ENCODE measurements at places on chromosomes 2 and 18. TPM values are rescaled to one million over a fixed set of nuclear protein-coding genes. Genes with fewer than 3 reads are reported as not detected.

GRCh38 chr2:44740678-44741077, 200.8 kb upstream of the SIX3 start:
- DNase-seq: no peak

Gene RNF152
- 0.50 TPM for total RNA-seq

- DNase-seq: no peak
Measured at GRCh38 chr18:45386041-45386655, 229.1 kb upstream of the SLC14A2 start.

Gene SNED1
- 2.5 TPM for total RNA-seq

Gene FIGN
- not detected for total RNA-seq

DNA sequence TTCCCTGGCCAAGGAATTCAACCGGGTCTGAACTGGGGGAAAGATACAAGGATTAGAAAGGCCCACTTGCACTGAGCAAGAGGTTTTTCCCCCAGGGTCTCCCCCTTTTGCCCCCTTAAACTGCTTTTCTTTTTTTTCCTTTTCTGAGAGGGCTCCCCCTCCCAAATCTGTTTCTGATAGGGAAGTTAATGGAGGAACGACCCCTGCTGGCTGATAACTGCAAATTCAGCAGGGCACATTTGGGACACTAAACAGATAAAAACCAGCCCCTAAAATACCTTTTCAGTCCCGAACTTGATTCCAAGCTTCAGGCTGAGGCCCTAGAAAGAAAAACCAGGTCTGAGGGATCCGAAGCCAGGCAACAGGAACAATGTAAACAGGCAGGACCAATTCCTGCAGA, 1012.4 kb upstream of the CRIM1 start:
- no peak for DNase-seq

DNA sequence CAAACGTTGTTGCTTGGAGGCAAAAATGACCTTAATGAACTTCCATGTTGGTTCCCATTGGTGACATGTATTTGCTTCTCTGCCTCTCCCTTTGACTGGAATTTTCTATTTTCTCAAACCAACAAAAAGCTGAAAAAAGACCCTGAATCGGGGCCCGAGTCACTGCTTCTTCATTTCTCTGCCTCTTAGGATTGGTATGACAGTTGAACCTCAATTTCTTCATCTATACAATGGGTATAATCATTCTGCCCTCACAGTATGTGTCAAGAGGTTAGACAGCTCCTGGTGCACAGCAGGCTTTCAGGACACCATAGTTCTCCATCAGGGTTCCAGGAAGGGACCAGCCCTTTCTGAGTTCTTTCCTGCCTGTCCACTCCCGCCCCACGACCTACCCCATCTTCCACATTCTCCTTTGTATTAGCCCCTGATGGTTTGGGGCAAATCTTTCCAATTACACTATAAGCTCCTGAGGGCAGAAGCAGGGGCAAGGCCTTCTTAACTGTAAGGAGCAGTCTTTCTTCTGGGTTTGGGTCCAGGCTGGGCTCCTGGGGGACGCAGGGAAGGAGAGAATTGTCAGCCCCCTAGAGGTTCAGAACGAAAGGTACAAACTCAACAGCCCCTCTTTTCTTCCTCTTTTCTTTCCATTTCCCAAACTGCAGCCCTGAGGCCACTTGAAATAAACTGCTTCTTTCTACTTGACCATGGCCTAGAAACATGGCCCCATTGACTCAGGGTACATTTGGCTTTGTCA, 6.3 kb upstream of the PKDCC start:
- DNase-seq: no peak

DNA sequence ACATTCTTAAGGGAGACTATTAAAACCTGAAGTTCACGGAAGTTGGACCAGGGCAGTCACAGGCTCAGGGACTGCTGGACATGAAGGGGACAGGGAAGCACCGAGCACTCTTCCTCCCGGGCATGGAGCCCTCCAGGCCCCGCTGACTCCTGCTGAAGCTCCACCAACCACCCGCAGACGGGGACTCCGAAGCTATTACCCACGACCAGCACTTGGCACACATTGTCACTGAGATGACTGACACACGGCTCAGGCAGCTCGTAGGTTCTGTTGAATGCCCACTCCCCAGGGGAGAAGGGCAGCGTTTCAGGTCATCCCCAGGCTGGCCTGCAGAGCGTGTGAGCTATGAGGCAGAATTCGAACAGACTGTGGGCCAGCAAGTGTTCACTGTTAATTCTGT, 234.8 kb downstream of the NDUFA10 start:
- DNase-seq: no peak

- no peak for DNase-seq
Measured at GRCh38 chr2:21787941-21788340, 664.2 kb downstream of the TDRD15 start.

GRCh38 chr2:43759195-43759594, 14.6 kb upstream of the DYNC2LI1 start:
- no peak for DNase-seq

DNA sequence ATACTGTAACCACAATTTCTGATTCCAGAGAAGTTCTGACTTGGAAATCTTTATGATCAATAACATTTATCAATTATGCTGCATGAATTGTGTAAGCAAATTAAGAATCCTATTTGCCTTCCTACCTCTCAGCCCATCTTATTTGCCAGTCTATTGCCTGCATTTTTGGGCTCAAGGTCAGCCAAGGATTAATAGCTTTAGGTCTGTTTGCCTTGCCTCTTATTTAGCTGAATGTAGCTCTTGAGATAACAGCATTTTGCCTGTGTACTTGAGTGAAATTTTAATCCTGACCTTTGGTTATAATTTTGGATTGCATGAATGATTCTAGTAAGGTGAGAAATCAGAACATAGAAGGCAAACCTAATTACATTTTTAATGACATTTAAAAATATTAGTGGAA, 51.2 kb downstream of the MYO3B start:
- no peak for DNase-seq

DNA sequence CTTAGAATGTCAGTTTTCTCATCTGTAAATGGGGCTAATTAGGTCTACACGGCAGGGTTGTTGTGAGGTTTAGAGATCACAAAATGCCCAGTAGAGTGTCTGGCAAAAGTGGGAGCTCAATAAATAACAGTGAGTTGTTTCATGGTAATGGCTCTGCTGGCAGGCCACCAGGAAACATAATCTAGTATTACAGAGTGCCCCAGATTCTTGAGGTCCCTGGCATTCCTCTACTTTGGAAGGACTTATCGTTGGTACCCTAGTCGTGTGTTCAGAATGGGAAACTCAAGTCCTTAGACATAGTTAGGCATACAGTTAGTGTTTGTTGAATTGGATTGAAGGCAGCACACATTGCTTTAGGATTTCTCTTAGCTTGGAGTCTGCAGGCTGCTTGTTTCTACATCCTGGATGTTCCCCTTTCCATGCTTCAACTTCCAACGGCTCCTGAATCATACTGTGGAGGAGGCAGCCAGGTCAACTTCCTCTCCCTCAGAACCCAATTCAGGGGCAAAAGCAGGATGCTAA, 161.5 kb upstream of the FOSL2 start:
- no peak for DNase-seq

Gene SFTPB
- not detected for total RNA-seq

- DNase-seq: no peak
Measured at GRCh38 chr18:7023063-7023580, 94.5 kb downstream of the LAMA1 start.

DNA sequence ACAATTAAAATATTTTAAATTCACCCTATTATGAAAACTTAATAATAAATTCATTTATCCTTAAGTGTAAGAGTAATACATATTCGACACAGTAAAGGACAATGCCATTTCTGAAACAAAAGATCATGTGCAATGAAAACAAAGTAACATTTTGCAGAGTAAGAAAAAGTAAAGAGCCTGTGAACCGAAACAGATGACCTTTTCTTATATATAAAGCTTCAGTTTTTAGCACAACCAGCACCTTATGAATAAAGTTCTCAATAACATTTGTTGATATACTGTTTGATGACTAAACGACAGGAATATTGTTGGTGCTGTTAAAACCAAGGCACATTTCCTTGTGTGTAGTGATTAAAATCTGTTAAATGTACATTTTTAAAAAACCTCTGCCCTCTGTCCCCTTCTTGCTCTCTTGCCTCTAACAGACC, 1.5 kb downstream of the PELI1 start:
- no peak for DNase-seq

- DNase-seq: no peak
Measured at GRCh38 chr18:34864836-34865497, 154.9 kb downstream of the DTNA start.

Gene OTX1
- not detected for total RNA-seq

DNA sequence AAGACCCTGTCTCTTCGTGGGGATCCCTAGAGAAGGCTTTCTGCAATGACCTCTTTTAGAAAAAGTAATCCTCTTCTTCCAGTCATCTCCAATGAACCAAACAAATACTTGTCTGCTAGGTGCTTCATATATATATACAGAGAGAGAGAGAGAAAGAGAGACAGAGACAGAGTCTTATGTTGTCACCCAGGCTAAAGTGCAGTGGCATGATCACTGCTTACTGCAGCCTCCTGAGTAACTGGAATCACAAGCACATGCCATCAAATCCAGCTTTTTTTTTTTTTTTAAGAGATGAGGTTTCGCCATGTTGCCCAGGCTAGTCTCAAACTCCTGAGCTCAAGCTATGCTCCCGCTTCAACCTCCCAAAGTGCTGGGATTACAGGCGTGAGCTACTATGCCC, 18.6 kb upstream of the PKDCC start:
- DNase-seq: no peak

GRCh38 chr2:197559681-197560080, 43.8 kb downstream of the MOB4 start:
- DNase-seq: no peak

DNA sequence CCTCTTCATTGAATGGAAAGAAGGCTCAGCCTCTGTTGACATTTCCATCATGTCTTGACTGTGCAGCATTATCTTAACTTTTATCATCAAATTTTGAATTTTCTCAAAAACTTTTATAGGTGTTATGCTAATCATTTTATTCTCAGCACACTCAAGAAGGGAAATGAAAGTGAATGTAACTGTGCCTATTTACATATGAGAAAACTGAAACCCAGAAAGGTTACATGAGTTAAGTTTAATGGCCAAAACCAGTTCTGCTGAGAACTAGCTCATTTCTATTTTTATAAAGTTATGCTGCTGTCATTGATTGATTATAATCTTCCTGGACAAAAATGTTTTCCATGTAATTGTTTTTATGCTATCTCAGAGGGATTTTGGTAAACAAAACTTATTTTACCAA, 618.8 kb upstream of the NRXN1 start:
- DNase-seq: no peak

- peak; percentile 75 for DNase-seq
Measured at GRCh38 chr2:27390822-27391679, 10.5 kb upstream of the ZNF513 start.

- DNase-seq: no peak
Measured at GRCh38 chr2:55843994-55844345, 79.6 kb downstream of the EFEMP1 start.

DNA sequence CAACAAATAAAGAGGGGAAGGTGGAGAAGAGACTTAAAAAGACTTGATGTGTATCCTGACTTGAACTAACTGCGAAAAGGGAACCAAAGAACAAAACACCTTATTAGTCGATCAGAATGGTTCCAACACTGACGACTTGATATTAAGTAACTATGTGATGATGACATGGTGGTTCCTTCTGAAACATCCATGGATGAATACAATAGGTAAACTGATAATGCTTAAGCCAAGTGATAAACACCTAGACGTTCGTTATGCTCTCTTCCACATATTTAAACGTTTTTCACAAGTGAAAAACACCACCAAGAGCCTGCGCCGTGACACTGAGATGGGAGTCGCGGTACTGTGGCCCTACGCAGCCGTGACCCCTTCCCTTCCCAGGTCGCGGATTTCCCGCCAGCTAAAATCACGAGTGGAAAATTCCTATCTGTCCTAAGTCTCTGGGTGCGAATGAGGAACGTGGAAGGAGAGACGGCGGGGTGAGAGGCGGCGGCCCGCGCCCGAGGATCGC, 797 bp downstream of the TTC32 start:
- no peak for DNase-seq

Measured in natural killer cell (primary cell).